Left forelimb (tissue), 1 donor: ENCODE measurements at places on chromosomes 7 and 10.

DNA sequence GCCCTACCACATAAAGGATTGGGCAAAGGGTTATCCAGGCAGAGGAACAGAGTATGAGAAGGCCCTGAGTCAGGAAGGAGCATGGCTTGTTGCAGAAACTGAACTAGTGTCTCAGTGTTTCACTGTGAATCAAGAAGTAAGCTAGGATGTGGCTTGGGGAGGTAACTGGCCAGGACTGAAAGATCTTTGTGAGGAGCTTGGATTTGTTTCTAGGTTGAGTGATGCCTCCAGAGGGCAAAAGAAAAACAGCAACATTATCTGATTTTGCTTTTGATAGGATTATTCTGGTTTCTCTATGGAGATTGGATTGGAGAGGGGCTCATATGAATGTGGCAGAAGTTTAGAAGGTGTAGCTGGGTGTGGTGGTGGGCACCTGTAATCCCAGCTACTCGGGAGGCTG lies 137.9 kb upstream of the HDAC9 start:
- DNase-seq: no peak

DNA sequence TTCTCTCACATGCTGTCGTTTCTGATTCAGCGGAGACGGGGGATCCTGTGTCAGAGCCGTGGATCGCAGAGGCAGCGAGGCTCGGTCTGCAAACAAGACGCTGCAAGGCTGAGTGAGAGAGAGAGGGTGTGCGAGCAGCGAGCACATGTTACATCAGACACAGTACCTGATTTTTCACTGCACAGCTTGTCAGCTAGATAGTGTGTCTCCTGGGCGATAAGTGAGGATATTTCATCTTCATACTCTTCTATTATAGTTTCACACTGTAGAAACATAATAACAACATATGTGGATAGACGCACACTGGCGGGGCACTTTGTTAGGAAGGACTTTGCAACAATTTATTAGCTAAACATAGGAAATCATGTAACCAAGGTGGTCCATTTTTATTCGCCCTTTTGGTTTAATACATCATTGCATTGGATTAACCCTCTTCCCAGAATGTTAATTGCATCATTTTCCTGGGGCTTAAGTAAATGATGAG lies 39.5 kb downstream of the CNPY1 start:
- DNase-seq: no peak

GRCh38 chr7:37796138-37796775 lies 52.1 kb upstream of the NME8 start:
- no peak for DNase-seq

GRCh38 chr7:38429057-38429456 lies 155.6 kb upstream of the TARP start:
- DNase-seq: no peak

DNA sequence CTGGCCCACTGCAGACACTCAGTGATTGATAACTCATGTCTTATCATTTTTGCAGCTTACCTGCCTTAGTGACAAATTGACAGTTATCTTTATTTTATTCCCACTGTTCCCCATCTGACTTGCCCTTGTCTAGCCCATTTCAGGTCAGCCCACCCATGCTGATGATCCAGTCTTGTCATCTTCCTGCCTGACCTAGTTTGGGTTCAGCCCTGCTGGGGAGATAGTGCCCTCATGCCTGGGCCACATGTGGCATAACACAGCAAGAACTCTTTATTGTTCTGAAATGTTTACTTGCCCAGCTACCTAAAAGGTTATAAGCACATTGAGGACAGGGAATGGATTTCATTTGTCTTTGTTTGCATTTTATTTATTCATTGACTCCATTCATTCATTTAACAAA lies 75.6 kb downstream of the ENTPD1 start:
- no peak for DNase-seq

DNA sequence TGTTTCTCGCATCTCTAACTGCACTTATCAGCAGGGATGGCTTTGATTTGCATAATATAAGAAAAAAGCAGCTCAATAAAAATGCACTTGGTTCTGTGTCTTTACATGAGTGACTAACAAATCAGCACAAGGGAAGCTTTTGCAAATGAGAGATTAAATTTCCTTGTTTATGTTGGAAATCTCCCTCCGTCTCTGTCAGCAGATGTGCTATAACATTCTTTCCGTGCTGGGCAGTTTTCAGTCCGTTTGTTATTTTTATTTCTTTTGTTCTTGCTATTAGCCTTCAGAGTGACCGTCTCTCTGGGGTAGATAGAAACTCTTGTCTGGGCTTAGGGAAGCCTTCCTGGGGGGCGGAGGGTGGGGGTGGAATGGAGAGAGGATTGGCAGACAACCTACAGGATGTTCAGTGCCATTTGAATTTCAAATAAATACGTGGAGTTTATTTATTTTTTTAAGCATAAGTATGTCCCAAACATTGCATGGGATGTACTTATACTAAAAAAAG lies 96.0 kb downstream of the GATA3 start:
- no peak for DNase-seq

- no peak for DNase-seq
Measured at GRCh38 chr7:15495170-15495569, 66.6 kb downstream of the AGMO start.

DNA sequence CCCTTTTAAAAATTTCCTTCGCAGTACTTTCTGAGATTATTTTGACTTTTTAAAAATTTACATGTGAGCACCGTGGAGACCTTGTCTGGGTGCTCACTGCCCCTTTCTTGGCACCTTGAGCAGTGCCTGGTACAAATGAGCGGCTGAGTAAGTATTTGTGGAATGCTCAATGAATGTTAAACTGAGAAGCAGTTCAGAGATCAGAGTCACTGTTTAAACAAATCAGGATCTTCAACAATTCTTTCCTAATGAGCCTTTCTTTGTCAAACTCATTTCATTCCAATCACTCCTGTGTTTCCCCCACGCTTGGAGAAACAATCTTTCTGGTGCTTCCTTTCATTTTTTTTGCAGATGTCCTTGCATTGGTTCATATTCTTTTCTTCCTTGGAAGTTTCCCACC lies 611.3 kb upstream of the GALNT17 start:
- DNase-seq: no peak

- no peak for DNase-seq
Measured at GRCh38 chr10:4708123-4708759, 117.8 kb upstream of the AKR1E2 start.
